Amygdala (tissue), 56 donors: ENCODE measurements at places on chromosomes 2 and 18.

DNA sequence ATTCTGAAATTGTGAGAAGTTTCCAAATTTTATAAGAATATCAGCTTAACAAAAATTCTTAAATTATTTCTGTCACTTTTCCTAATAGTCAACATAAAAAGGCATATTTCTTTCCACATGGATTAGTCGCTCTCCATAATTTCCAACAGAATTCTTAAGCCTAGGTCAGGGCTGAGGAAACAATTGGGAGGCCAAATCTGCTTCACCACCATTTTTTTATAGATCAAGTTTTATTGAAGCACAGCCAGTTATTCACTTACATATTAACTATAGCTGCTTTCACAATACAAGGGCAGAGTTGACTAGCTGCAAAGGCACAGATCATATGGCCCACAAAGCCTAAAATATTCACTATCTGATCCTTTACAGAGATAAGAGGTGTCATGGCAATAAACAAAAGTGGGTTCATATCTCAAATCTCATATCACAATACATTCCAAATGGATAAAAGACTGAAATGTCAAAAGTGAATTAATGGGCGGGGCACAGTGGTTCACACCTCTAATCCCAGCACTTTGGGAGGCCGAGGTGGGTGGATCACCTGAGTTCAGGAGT, 18.7 kb downstream of the MEMO1 start:
- no peak for DNase-seq

GRCh38 chr18:63216516-63217311, 102.9 kb downstream of the BCL2 start:
- no peak for DNase-seq

GRCh38 chr2:31207790-31208189, 9.5 kb downstream of the CAPN14 start:
- no peak for DNase-seq

DNA sequence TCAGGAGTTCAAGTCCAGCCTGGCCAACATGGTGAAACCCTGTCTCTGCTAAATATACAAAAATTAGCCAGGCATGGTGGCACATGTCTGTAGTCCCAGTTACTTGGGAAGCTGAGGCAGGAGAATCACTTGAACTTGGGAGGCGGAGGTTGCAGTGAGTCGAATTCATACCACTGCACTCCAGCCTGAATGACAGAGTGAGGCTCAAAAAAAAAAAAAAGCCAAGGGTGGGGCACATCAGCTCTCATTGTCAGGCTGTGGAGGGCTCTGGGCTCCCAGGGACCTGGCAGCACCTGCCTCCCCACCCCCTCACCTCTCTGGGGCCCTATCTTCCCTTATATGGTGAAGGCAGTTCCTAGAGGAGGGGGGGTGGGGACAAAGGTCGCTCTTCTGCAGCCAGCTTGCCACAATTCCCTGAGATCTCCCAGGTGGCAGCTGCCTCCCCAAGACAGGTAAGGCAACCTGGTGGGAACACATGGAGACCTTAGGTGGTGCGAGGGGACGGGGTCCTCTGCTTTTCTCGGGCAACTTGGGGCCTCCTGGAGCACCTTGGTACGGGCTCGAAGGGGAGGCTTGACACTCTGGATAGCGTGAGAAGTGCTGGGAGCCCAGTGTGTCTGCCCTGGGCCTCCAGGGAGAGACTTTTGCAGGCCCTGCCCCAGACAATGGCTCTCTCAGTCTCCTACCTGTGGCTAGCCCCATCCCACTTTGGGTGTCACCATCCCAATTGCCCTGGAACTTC, at the start of gene VIL1:
Gene VIL1 (plus strand): TSS at position 407 of the 742 bp plus-strand sequence. CDS start 4,656 bp downstream, outside the sequence.
- no peak for DNase-seq

DNA sequence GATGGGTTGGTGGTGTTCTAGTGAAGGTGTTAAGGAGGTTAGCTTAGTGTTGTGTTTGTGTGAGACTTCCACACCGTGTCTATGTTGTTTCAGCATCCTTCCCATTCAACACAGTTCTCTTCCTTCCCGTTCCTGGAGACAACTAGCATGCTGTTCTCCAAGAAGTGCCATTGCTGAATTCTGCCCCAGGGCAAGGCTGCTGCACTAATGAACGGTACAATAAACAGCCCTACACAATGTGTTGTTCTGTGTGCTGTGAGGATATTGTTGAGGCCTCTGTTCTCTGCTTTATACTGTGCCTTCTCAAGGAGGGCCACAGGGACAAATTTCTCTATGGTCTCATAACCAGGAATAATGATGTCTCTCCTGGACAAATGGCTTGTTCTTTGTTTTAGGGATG, 39.8 kb upstream of the ZEB2 start:
- no peak for DNase-seq
